ENCODE measurements at places on chromosomes 11 and 22.

- no peak for DNase-seq
Observed at GRCh38 chr11:105109855-105110687, 29.5 kb downstream of the CARD18 start.

DNA sequence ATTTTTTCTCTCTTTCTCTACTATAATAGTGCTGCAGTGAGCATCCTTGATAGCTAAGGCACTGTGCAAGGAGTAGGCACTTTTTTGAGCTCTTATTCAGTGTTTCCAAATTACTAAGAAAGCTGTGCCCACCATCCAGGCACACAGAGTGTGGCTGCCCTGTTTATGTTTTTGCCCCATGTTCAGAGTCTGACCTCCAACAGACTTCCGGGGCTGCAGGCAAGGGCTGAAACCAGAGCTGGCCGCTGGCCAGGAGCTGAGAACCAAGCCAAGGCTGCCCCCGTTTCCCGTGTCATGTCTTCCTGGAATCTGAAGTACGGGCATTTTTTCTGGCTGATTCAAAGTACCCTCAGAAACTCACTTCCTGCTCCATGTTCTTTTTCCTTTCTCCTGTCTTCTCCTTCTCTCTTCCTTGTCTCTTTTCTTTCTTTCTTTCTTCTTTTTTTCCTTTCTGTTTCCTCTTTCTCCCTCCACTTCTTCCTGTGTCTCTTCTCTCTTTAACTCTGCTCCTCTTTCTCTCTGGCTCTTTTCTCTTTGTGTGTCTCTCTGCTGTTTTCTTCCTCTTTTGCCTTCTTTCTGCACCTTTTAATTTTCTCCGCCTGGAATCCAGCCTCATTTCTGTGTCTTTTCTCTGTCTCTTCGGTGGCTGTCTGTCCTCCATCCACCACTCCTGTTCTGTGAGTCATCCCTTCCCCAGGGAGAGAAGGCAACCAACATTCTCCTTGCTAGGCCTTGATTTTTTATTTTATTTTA, 17.0 kb upstream of the KCTD14 start:
- no peak for DNase-seq

- no peak for DNase-seq
Observed at GRCh38 chr11:17931595-17931994, 81.3 kb downstream of the SERGEF start.

GRCh38 chr11:4118107-4118506, 23.5 kb downstream of the RRM1 start:
- DNase-seq: no peak

DNA sequence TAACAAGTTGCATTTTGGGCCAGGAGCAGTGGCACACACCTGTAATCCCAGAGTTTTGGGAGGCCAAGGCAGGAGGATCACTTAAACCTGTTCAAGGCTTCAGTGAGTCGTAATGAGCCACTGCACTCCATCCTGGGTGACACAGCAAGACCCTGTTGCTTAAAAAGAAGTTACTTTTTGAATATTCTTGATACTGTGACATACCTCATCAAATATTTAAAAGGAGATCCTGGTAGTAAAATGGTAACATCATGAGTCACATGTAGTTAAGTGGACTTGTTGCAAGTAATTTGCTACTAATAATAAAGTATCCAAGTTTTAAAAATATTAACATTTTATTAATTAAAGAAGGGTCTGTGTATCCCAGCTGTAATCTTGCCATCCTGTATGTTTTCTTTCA, 18.3 kb downstream of the HMGXB4 start:
- no peak for DNase-seq

- DNase-seq: no peak
Observed at GRCh38 chr11:110896358-110896757, 184.1 kb upstream of the ARHGAP20 start.

- no peak for DNase-seq
Observed at GRCh38 chr22:42073621-42074041, 417 bp upstream of the PHETA2 start.

- no peak for DNase-seq
Observed at GRCh38 chr11:12042215-12042676, 33.8 kb upstream of the DKK3 start.

DNA sequence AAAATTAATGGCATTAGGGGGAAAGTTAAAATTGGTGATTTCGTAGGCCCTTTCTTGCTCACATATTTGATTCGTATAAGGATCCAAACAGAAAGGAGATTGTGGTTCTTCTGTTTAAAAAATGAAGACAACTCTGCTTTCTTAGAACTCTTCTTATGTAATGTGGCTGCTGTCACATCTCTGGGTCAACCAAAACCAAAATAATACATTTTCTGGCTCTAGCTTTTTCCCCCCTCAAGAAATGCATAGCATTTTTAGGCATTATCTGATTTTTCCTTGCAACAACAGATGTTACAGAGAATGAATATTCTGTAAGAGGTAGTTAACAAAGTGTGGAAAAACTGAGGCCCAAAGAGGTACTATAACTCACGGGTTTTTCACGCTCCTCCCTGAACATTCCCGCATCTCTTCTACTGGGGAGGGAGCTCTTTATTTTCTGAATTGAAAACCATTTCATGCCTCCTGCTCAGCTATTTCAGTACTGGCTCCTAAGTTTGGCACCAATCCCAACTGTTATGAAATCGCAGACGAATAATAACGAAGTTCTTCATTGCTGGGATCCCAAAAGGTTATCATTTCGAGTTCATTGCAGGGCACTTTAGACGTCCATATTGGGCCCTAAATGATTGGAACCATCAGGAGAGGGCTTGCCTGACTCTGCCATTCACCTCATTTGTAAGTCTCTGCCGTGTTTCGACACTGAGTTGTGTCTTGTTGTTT, 17.1 kb downstream of the GRAP2 start:
- DNase-seq: no peak

- DNase-seq: no peak
Observed at GRCh38 chr22:49693848-49694247, 133.8 kb downstream of the BRD1 start.

GRCh38 chr11:84300092-84300491, 1013.9 kb upstream of the CCDC90B start:
- DNase-seq: no peak

DNA sequence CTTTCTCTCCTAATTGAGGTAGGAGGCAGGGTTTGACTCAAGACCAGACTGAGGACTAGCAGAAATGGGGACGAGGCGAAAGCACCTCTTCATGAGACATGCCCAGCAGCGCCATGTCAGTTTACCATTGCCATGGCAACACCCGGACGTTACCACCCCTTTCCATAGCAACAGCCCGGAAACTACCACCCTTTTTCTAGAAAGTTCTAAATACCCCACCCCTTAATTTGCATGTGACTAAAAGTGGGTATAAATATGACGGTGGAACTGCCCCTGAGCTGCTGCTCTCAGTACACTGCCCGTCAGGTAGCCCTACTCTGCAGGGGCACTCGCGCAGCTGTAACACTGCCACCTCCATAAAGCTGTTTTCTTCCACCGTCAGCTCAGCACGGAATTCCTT, 5.9 kb upstream of the RAC2 start:
- DNase-seq: no peak

- no peak for DNase-seq
Observed at GRCh38 chr22:40035351-40035750, 40.6 kb downstream of the FAM83F start.

Data from stimulated activated CD4-positive, alpha-beta T cell treated with anti-CD3 and anti-CD28 coated beads, Interleukin-12 subunit alpha, Interleukin-12 subunit beta, amount 100 ng/mL, for 24 hours (primary cell).